ENCODE measurements at places on chromosomes 2 and 18.
A peak's percentile ranks its signal among the peaks of the same experiment; 100 is the strongest.

GRCh38 chr18:37537868-37538525 lies 27.6 kb downstream of the CELF4 start:
- no peak overlapping the region for H3K27ac ChIP-seq
- peaks cover 5% of the 10 kb centered on the region for H3K4me1 ChIP-seq
- H3K27me3 ChIP-seq, result peaks cover 89% of the 10 kb centered on the region
- no peak overlapping the region for H3K4me3 ChIP-seq
- no peaks in the 10 kb centered on the region for H3K36me3 ChIP-seq

GRCh38 chr2:39524061-39524460 lies 87.0 kb upstream of the MAP4K3 start:
- peaks cover 19% of the 10 kb centered on the region for H3K4me1 ChIP-seq
- H3K4me3 ChIP-seq, result no peak overlapping the region
- no peak for DNase-seq
- no peak overlapping the region for H3K27ac ChIP-seq
- peaks cover 6% of the 10 kb centered on the region for H3K36me3 ChIP-seq

DNA sequence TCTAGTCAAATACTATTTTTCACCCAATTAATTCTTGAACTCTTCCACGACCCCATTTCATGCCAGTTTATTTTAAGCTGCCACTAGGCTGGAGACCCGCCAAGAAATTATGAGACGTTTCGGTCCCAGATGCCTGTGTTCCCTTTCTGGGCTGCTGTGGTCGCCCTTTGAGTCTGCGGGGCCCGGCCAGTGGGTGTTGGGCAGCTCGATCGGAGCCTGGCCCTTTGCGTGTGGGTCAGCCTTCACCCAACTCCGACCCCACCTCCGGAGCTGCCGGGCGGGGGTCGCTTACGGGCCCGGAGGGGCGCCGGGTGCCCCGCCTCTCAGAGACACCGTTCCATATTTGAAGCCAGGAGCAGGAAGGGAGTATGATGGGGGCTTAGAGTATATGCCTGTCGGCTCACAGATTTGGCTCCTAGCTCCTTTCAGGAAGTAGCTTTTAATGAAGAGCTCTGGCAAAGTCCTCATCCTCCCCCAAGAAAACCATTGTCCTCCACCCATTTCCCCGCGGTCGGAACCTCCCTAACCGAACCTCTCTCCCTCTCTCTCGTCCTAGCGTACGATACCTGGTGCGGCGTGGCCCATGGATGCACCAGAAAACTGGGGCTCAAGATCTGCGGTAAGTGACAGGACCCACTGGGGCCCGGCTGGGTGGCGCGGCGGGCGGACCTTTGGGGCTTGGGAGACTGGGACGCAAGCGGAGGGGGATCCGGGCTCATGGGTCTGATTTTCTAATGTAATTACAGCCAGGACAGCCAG lies 5.0 kb downstream of the GAD1 start:
- H3K27me3 ChIP-seq, result peaks cover 80% of the 10 kb centered on the region
- DNase-seq, result no peak
- no peak overlapping the region for H3K27ac ChIP-seq
- H3K36me3 ChIP-seq, result no peaks in the 10 kb centered on the region
- H3K4me1 ChIP-seq, result peaks cover 69% of the 10 kb centered on the region
- H3K4me3 ChIP-seq, result peak overlapping the region; percentile 44

DNA sequence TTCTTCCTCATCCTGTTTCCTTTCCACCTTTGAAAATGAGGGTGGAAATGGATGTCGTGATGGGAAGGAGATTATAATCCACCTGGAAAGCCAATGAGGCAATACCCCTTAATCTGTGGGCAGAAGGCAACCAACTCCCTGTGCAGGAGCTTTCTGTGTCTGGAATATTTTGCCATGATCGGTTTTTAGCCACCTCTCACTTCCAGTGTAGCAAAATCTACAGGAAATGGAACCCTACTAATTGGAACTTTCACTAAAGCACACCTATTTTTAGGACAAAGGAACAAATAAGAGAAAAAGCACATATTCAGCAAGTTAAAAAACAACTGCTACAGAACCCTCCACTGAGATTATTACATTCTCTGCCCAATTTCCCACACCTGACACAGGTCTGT lies 112.1 kb upstream of the SMAD7 start:
- H3K4me1 ChIP-seq, result peaks cover 4% of the 10 kb centered on the region
- H3K36me3 ChIP-seq, result no peaks in the 10 kb centered on the region
- no peak for DNase-seq
- H3K27ac ChIP-seq, result no peak overlapping the region
- H3K27me3 ChIP-seq, result no peaks in the 10 kb centered on the region
- H3K4me3 ChIP-seq, result no peak overlapping the region

DNA sequence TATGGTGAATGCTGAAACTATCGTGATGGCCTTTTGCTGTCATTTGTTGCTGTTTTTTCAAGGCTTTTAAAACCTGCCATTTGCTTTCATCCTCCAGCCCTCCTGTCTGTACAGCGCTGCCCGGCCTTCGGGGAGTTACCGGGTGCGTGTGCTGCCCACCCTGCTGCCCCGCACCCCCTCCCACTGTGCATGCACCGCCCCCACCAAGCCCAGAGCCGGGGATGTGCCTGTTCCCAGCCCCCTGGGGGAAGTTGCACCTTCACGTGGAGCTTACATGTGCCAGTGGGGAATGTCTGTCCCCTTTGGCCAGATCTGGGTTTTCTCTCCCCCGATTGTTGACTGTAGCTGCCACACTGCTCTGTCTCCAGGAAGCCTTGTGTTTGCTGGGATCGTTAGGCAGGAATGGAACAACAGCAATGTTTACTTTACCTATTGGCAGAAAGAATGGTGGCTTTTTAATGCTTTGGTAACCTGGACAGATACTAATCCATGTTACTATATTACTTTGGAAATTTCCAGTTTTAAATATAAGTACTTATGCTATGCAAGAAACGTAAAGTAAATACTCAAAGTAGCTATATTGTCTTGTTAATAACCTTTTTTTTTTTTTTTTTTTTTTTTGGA lies 64.8 kb upstream of the RBM44 start:
- DNase-seq, result peak; percentile 61
- H3K4me1 ChIP-seq, result peaks cover 97% of the 10 kb centered on the region
- no peaks in the 10 kb centered on the region for H3K27me3 ChIP-seq
- H3K27ac ChIP-seq, result peak overlapping the region; percentile 77

- no peak overlapping the region for H3K27ac ChIP-seq
- no peaks in the 10 kb centered on the region for H3K36me3 ChIP-seq
- H3K27me3 ChIP-seq, result no peaks in the 10 kb centered on the region
These were observed 221.9 kb downstream of the TSN start for GRCh38 chr2:121977326-121977725.

GRCh38 chr18:55584201-55584600 lies 3.8 kb downstream of the TCF4 start:
- H3K27ac ChIP-seq, result no peak overlapping the region
- no peak for DNase-seq
- no peaks in the 10 kb centered on the region for H3K36me3 ChIP-seq
- no peak overlapping the region for H3K4me3 ChIP-seq

- H3K4me3 ChIP-seq, result peak overlapping the region; percentile 47
- H3K27ac ChIP-seq, result peak overlapping the region; percentile 43
- peaks cover 77% of the 10 kb centered on the region for H3K27me3 ChIP-seq
- H3K36me3 ChIP-seq, result no peaks in the 10 kb centered on the region
- peaks cover 17% of the 10 kb centered on the region for H3K4me1 ChIP-seq
- peak; percentile 63 for DNase-seq
These were observed 160.3 kb upstream of the SIX2 start for GRCh38 chr2:45169339-45170190.

DNA sequence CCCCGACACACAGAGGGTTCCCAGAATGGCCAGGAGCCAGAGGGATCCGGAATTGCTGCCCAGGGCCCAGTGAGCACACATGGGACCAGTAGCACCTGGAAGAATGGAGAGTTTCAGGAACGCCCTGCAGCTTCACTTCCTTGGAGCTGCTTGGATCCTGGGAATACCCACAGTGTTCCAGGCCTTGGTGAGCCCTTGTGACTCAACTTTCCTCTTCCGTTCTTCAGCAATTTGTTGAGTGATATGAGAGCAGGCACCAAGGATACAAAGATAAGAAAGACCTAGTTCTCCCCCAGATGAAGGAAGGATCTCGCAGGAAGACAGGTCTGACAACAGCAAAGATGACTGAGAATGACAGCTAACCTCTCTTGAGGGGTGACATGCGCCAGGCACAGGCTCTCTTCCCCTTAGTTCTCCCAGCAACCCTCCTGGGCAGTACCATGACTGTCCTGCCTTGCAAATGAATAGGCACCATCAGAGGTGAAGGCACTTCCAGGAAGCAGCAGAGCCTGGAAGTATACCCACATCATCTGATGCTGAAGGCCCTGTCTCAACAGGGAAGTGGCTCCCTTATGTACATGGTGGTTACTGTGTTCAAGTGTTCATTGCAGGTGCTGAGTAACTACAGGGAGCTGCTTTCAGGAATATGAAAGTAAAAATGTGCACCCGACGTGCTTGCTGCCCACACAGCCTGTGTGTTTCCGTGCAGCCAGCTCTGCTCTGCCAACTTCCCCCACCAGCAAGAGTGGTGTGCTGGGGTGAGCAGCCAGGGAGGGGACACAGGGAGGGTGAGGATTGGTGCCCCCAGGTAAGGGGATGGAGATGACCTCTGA lies 116.2 kb downstream of the STPG4 start:
- H3K36me3 ChIP-seq, result peaks cover 11% of the 10 kb centered on the region
- H3K27ac ChIP-seq, result peak overlapping the region; percentile 60
- DNase-seq, result no peak
- no peak overlapping the region for H3K4me3 ChIP-seq
- no peaks in the 10 kb centered on the region for H3K27me3 ChIP-seq
- peaks cover 86% of the 10 kb centered on the region for H3K4me1 ChIP-seq

GRCh38 chr2:78262713-78263375 lies 740.7 kb upstream of the LRRTM4 start:
- H3K27ac ChIP-seq, result no peak overlapping the region
- DNase-seq, result no peak
- H3K4me3 ChIP-seq, result no peak overlapping the region

GRCh38 chr2:100244881-100245605 lies 77.3 kb downstream of the LONRF2 start:
- H3K4me1 ChIP-seq, result peaks cover 6% of the 10 kb centered on the region
- no peaks in the 10 kb centered on the region for H3K36me3 ChIP-seq
- no peak for DNase-seq
- no peak overlapping the region for H3K27ac ChIP-seq
- H3K27me3 ChIP-seq, result no peaks in the 10 kb centered on the region

DNA sequence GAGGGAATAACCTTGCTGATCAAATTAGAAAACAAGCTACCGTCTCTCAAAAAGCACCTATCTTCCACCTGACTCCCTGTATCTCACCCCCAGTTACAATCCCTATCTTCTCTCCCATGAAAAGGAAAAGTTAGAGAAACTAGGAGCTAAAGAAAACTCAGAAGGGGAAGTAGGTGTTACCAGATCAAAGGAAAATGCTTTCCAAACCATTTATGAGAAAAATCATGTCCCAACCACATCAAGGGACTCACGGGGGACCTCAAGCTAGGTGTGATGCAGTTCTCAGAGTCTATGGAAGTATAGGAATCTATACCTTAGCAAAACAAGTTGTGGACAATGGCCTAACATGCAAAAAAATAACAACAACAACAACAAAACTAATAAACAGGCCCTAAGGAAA lies 135.5 kb upstream of the RMP24 start:
- H3K4me1 ChIP-seq, result no peaks in the 10 kb centered on the region
- no peaks in the 10 kb centered on the region for H3K36me3 ChIP-seq
- H3K27me3 ChIP-seq, result no peaks in the 10 kb centered on the region
- no peak overlapping the region for H3K4me3 ChIP-seq

DNA sequence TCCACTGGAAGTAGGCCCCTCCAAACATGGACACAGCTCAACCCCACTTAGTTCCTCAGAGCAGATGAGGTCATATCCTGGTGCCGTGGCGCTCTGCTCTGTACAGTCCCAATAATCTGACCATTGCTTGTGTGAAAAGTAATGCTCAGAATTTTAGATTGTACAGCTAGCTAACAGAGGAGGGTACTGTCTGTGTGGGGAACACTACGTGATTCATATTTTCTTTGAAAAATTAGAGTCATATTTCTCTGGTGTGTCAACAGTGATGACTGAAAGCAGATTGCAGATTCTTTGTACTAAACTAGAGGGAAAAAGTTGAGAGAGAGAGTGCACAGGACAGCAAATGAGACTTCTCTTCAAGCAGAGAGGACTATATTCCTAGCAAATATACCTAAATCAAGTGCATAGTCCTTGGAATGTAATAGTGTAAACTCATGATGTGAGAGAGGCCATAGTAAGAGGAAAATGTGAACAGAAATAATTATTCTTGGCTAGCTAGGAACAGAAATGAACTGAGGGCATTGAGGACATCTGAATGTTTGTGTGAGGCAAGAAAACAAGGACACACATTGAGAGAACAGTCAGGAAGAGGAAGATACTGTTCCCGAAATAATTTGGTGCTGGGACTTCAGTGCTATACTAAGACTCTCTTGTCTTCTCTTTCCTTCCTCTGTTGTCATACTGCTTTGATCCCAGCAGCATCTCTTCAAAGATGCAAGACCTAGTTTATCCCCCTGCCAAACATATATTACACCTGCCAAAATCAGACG lies 157.0 kb upstream of the RND3 start:
- peaks cover 7% of the 10 kb centered on the region for H3K4me1 ChIP-seq
- no peaks in the 10 kb centered on the region for H3K27me3 ChIP-seq
- H3K4me3 ChIP-seq, result no peak overlapping the region
- DNase-seq, result no peak

- peak overlapping the region; percentile 97 for H3K27ac ChIP-seq
- peak overlapping the region; percentile 71 for H3K4me3 ChIP-seq
- peaks cover 43% of the 10 kb centered on the region for H3K4me1 ChIP-seq
- DNase-seq, result no peak
- H3K27me3 ChIP-seq, result no peaks in the 10 kb centered on the region
These were observed 1.1 kb upstream of the WBP1 start for GRCh38 chr2:74457129-74457548.

DNA sequence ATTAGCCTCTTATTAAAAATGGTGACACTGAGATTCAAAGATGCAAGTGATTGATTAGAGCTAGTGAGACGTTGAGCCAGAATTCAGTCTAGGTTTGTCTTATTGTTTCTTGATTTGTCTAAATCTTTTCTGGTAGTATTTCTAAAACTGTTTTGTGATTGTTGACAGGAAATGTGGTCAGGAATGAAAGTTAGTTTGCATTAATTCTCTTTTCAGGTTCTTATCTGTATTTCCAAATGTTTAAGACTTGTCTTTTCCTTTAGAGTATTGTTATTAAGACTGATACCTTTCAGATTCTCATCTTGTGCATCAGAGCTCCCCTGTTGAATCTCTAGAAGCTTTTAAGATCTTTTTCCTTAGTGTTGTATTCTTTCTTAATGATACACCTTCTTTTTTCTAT lies 89.3 kb downstream of the MBD5 start:
- H3K36me3 ChIP-seq, result no peaks in the 10 kb centered on the region
- H3K27me3 ChIP-seq, result no peaks in the 10 kb centered on the region
- H3K27ac ChIP-seq, result no peak overlapping the region
- no peaks in the 10 kb centered on the region for H3K4me1 ChIP-seq
